ENCODE measurements at places on chromosomes 13 and 19. TPM values are rescaled to one million over a fixed set of nuclear protein-coding genes. Genes with fewer than 3 reads are reported as not detected.
A peak's percentile ranks its signal among the peaks of the same experiment; 100 is the strongest.

GRCh38 chr13:37168926-37169325, 63.5 kb upstream of the CSNK1A1L start:
- no peaks in the 10 kb centered on the region for H3K27me3 ChIP-seq
- no peak for DNase-seq
- H3K27ac ChIP-seq, result no peak overlapping the region
- H3K36me3 ChIP-seq, result no peaks in the 10 kb centered on the region
- H3K4me3 ChIP-seq, result no peak overlapping the region

DNA sequence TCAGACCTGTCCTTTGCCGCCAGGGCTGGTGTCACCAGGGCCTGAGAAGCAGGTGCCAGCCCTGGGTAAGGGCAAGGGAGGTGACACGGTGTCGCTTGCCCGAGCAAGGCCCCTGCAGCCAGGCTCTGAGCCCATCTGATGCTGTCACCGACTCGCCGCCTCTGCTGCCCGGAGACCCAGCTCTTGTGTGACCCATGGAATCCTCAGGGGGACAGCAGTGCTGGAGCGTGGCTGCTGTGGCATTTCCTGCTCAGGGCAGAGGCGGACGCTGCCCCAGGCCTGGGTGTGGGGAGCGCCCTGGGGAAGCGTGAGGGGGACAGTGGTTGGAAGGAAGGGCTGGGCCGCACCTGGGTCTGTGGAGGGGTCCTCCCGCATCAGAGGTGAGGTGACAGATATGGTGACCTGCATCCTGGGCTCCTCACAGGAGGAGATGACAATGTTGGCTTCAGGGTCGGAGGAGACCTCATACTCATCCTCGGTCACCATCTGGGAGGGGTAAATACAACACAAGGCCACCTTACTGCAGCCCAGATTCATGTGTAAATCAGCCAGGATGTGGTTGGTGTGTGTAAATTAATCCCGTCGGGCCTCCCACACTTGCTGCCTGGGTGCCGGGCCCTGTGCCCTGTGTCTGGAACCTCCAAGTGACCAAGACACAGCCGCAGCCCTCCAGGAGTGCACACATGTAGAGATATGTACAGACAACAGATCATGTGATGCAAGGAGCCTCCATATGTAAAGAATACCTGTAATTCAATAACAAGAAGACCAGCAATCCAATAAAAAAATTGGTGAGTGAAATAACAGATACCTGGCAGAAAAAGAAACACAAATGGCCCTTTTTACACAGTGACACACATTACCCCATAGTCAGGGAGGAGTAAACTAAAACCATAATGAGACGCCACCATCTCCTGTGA, 27.6 kb upstream of the MATK start:
- no peak for DNase-seq
- H3K36me3 ChIP-seq, result no peaks in the 10 kb centered on the region
- H3K4me1 ChIP-seq, result no peaks in the 10 kb centered on the region
- no peak overlapping the region for H3K27ac ChIP-seq

GRCh38 chr19:35310331-35310730, 18.4 kb downstream of the MAG start:
- no peak overlapping the region for H3K27ac ChIP-seq
- no peak for DNase-seq
- no peaks in the 10 kb centered on the region for H3K36me3 ChIP-seq
- H3K4me1 ChIP-seq, result no peaks in the 10 kb centered on the region
- no peak overlapping the region for H3K4me3 ChIP-seq

- H3K4me1 ChIP-seq, result no peaks in the 10 kb centered on the region
- H3K4me3 ChIP-seq, result no peak overlapping the region
- no peak overlapping the region for H3K27ac ChIP-seq
- H3K27me3 ChIP-seq, result no peaks in the 10 kb centered on the region
Observed at GRCh38 chr13:44711706-44712105, 135.6 kb upstream of the TSC22D1 start.

DNA sequence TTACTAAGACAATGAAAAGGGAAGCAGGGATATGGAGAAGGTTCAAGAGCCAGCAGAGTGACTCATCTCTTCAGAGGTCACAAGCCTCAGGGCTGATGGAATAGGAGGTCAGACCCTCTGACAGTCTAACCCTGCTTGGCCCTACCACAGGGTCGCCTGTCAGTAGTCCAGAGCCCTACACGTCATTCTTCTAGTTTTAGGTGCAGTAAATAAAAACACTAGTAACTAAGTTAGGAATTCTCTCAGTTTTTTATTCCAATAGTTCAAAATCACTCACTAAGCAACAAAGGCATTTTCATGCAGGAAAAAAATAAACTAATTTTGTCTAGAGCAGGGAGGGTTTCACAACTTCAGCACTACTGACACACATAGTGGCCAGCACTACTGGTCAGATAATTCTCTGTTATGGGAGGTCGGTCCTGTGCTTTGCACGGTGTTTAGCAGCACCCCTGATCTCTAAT, 27.2 kb downstream of the FOXO1 start:
- H3K4me3 ChIP-seq, result no peak overlapping the region
- H3K27ac ChIP-seq, result peak overlapping the region; percentile 11
- no peaks in the 10 kb centered on the region for H3K36me3 ChIP-seq
- no peaks in the 10 kb centered on the region for H3K27me3 ChIP-seq
- peaks cover 60% of the 10 kb centered on the region for H3K4me1 ChIP-seq
- no peak for DNase-seq

TRPM4 gene
- total RNA-seq, result 16.5 TPM

GRCh38 chr19:31589109-31589508, 239.9 kb upstream of the TSHZ3 start:
- H3K4me1 ChIP-seq, result peaks cover 11% of the 10 kb centered on the region
- no peak overlapping the region for H3K27ac ChIP-seq
- no peak overlapping the region for H3K4me3 ChIP-seq

IGSF23 gene
- not detected for total RNA-seq

Measured in GM23338 (cell line).